ENCODE measurements at places on chromosomes 11 and 22.
A peak's percentile ranks its signal among the peaks of the same experiment; 100 is the strongest.

DNA sequence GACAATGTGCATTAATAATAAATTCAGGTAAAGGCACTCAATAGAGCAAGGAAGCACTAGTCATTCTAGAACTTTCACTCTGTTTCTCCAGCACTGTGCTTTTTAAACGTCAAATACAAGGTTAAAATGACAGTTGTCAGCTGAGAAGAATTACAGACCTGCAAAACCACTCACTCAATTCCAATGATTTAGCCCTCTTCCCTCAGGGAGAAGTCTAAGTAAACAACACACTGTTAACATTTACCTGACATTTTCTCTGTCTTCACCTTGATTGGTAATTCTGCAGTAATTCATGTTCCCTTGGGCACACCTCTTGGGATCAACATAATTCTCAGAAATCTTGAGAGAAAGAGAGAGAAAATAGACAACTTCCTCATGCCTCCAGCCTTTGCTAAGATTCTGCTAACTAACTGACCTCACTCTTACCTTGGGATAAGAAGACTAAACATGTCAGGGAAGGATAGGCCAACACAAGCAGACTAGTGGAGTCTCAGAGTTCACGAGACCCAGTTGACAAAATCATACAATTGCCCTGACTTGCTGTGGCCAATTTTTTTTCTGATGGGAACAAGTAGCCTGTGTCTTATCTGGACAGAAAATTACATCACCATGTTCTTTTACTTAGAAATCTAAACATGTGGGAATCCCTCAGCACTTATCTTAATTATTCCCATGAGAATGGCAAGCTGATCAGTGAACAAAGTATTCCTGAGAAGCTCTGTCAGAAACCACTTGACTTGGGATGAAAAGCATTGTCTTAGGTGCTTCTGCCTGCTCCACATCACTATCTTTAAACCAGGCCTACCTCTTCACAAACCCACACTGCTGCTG is 516.8 kb upstream of the FAT3 start:
- no peak for DNase-seq

DNA sequence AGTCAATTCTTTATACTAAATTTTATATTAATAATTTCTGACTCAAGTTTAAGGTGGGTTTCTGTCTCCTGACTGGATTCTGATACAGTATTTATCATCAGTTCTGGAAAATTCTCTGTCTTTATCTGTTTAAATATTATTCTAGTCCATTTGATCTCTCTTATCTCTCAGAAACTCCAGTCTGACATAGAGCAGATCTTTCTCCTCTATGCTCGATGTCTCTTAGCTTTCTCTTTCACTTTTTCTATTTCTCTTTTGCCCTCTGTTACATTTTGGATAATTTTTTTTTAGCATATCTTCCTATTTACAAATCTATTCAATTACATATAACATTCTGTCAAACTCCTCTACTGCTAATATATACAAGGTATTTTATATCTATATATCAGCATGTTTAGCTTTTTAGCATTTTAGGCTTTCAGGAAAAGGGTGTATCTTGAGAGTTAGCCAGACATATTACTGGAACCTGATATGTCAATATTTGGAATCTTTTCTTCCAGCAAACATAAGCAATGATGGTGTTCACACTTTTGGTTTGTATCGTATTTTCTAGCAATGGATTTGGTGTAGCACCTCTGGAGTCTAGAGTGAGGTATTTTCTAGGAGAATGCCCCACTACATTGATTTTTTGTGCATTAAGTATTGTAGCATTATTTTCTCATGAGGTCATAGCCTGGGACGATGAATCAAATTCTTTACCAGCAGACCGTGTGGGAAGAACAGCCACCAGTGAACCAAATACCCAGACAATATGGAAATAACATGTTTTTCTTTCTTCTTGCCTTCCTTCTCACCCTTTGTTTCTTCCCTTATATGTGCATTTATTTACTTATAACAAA is 4.1 kb upstream of the NNMT start:
- DNase-seq, result no peak

DNA sequence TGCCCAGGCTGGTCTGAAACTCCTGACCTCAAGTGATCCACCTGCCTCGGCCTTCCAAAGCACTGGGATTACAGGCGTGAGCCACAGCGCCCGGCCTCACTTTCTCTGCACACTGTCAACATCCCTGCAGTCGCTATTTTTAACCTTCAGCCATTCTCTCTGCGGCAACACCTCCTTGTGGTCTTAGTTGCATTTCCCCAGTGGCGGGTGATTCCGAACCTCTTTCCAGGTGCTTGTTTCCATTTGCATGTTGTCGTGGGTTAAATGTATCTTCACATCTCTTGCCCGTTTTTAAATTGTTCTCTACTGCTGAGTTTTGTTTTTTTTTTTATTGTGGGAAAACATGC is 2.2 kb upstream of the SCT start:
- no peak for DNase-seq

DNA sequence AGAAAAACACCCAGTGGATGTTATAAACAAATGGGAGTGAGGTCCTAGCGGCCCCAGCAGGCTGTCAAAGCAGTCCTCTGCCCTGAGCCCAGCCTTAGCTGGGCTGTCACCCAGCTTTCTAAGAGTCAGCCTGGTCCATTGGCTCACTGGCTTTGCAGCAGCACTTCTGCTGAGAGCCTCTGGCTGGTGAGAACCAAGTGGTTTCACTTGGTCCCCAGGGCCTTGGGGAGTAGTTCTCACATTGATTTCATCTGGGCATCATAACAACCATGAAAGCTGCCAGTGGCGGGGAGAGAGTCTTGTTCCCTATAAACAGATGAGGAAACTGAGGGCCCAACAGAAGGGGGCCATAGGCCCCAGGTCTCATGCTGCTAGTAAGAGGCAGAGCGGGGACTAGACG is 11.4 kb downstream of the SEC14L6 start:
- DNase-seq, result no peak

- DNase-seq, result no peak
Measured at GRCh38 chr11:18696638-18697225, 1.8 kb upstream of the TMEM86A start.

- DNase-seq, result no peak
Measured at GRCh38 chr22:40415531-40416266, 45.3 kb downstream of the SGSM3 start.

DNA sequence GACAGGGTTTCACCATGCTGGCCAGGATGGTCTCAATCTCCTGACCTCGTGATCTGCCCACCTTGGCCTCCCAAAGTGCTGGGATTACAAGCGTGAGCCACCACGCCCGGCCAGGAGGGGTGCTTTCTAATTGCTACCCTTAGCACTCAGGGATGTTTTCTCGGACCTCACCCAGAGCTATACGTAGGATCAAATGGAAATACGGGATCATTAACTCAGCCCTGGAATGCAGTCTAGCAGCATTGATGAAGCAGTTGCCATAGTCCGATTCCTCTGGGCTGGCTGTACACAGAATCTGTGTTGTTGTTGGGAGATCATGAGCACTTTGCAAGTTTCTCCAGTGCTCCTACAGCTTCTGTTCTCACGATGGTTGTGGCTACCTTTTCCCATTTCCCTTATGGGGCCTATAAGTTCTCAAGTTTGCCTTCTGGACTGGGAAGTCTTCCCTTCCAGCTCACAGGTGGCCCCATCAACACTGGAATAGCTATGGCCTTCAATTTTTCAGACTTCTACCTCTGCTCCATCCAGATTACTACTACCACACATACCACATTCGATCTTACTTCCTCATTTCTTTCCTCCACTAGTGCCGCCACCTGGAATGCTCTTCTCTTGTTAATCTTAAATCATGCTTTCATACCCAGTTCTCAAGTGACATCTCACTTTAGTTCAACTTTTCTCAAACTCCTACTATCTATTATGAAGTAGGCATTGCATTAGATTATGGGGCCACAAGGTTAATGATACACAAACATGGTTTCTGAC is 16.1 kb upstream of the PCF11 start:
- no peak for DNase-seq

- no peak for DNase-seq
Measured at GRCh38 chr11:117490911-117491310, 163.3 kb downstream of the CEP164 start.

GRCh38 chr11:108289699-108290098 is 66.8 kb downstream of the ATM start:
- DNase-seq, result no peak

GRCh38 chr11:9789910-9790309 is 126.0 kb downstream of the SWAP70 start:
- DNase-seq, result no peak

GRCh38 chr11:120550007-120550406 is 38.5 kb downstream of the GRIK4 start:
- DNase-seq, result no peak

GRCh38 chr22:48901324-48901723 is 926.3 kb downstream of the BRD1 start:
- no peak for DNase-seq

DNA sequence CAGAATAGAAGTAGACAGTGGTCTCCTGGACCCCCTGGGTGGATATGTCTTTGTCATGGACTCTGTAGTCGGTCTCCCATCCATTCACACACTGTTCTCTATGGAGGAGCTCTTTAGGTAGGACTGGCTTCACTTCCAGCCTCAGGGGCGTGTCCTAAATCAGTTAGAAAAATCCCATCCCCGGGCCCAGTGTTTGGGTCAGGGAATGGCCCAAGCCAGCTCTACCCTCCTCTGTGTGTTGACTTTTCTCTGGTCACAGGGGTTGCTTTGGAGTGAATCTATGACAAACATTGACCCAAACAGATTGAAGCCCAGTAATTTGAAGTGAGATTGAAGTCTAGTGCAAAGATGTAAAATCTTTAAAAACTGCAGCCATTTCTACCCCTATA is 34.0 kb downstream of the WEE1 start:
- no peak for DNase-seq

DNA sequence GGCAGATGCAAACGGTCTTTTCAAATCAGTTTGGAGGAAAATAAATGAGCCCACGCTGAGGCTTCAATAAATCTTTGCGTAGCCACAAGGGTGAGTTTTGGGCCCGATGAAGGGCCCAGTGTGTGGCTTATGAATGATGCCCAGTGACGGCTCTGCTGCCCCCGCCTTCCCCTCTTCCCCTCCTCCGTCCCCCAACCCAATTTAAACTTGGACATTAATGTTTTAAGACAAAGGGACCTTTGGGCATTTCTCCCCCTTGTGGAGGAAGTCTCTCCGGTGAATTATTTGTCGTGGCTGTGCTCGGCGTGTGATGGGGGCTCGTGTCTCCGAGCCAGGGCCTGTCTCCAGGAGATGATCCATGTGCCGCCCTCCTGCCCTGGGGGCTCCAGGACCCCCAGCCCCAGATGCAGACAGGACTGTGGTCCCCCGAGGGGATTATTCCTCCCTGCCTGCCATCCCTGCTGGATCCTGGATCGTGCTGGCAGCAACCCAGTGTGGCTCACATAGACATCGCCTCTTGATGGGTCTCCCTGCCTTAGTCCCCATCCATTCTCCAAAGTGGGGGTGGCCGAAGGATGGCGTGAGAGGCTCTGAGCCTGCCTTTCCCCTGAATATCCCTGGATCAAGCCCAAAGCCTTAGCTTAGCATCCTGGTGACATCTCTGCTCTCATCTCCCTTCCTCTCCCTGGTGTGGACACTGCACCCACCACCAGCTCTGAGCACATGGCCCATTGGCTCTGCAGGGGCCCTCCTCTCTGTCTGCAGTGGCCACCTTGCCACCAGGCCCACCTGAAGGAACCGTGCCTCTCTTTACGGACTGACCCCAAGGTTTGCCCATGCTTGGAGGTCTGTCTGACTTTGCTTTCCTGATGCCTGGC is 56.4 kb downstream of the SMIM38 start:
- DNase-seq, result no peak

DNA sequence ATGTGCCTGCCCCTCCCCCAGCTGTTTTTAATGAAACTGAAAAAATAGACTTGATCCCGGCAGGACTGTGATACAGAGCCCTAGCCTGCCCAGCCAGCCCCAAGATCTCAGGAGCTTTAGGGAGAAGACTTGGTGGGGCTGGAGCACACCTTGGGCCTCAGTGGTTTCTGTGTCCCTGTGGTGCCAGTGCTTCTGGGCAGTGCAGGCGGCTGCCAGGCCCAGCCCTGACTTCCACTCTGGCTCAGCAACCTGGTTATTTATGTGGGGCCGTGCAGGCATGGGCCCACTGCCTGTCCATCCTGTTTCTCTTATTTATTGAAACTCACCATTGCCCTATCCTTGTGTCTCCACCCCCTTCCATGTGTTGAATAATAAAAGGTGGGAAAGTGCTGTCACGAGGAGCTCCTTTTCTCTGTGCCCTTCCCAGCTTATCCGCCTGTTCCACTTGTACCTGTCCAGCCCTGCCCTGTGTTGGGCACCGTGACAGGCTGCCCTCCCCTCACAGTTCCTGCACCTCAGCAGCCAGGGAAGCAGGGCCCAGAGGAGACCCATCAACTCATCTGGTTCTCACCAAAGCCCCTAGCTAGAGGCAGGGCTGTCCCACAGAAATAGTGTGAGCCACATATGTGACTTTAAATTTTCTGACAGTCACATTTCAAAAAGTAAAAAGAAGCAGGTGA is 20.2 kb downstream of the RELT start:
- no peak for DNase-seq

DNA sequence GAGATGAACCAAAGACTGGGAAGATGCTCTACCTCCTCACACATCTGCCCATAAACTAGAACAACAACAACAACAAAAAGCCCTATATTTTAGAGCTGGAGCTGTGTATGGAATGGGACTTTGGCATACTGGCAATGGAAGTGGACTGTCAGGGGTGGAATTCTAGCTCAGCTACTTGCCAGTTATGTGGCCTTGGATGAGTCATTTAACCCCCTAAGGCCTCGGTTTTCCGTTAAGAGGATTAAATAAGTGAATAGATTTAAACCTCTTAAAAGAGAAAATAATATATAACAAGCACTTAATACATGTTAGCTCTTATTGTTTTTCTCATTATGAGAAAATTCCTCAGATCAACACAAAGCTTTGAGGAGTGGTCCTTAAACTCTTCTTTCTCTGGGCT is 195.0 kb downstream of the KIF18A start:
- DNase-seq, result no peak

- no peak for DNase-seq
Measured at GRCh38 chr11:130592056-130592455, 143.6 kb downstream of the ADAMTS15 start.

GRCh38 chr22:19632668-19633148 is 81.6 kb upstream of the SEPTIN5 start:
- no peak for DNase-seq

DNA sequence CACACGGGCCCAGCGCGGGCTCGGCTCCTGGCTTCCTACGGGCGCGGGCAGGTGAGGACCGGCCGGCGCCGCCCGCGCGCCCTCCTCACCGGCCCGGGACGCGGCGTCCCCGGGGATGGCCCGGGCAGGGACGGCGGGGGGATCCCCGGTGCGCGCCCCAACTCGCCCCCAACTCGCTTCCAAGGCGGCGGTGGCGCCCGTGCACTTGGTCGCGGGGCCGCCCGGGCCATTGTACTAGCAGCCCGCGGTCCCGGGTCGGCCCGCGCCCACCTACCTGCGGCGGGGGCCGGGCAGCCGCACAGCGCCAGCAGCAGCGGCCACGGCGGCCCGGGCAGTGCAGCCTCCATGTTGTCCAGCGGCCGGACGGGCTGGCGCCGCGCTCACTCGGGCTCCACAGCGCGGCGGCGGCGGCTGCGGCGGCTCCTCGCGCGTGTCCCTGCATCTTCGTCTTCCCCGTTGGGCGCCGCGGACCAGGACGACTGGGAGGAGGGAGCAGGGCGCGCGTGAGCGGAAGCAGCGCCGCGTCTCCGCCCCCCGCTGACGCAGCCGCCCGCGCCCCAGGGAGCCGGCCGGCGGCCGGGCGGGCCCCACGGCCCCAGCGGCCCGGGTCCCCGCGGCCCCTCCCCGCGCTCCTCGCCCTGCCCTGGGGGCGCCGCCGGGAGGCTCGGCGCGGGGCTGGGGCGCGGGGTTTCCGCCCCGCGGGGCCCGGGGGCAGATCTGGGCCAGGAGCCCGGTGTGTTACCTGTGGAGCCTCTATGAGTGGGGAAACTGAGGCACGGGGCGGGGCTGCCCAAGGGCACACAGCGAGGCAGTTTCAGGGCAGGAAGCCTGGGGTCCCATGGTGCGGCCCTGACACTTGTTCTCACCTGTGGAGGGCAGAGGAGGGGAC is 159.3 kb upstream of the GRK3 start:
- peak; percentile 62 for DNase-seq
